NCI-H2029 treated with DMSO at 0.1 percent for 48 hours (cell line): ENCODE measurements at places on chromosomes 2 and 18.

DNA sequence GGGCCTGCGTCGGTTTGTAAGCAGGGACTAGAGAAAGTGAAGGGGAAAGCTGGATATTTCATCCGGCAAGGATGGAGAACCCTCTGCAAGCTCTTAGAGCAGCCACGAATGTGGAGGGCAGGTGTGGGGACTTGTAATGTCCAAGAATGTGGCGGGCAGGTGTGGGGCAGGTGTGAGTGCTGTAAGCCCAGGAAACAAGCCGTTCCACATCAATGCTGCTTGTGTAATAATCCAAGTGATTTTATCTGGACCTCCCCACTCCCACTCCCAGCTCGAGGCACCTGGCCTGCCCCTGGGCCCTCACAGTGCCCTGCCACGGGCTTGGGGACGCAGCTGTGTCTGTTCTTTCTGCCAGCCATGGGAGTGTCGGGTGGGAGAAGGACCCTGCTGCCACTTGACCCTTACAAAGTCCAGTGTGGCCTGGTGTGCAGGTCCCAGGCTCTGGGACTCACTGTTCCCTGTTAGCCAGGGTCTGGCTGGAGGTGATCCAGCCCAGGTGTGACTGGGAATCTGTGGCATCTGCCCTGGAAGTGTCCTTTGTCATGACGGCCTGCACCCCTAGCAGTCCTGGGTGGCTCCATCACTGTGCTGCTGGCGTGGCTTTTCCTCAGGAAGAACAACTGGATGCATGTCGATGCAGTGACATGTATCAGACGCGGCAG lies 42.8 kb downstream of the SOX11 start:
- DNase-seq: no peak

- DNase-seq: no peak
These were observed 794 bp downstream of the DLX2 start for GRCh38 chr2:172101821-172102390.

DNA sequence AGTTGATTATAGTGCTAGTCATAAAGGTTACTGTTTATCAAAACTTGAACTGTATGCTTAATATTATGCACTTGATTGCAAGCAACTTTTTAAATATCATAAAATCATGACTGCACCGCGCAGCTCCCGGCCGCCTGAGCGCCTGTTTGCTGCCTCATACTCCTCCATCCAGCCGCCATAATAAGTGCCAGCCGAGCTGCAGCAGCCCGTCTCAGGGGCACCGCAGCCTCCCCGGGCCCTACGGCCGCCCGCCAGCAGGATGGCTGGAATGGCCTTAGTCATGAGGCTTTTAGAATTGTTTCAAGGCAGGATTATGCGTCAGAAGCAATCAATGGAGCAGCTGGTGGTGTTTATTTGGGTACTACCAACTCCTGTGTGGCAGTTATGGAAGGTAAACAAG lies 337.2 kb downstream of the PAX3 start:
- DNase-seq: no peak

- DNase-seq: no peak
These were observed 29.4 kb downstream of the THADA start for GRCh38 chr2:43566461-43566729.

GRCh38 chr2:203718087-203718486 lies 11.6 kb downstream of the CD28 start:
- no peak for DNase-seq

GRCh38 chr2:74824679-74825078 lies 9.2 kb upstream of the HK2 start:
- DNase-seq: no peak

DNA sequence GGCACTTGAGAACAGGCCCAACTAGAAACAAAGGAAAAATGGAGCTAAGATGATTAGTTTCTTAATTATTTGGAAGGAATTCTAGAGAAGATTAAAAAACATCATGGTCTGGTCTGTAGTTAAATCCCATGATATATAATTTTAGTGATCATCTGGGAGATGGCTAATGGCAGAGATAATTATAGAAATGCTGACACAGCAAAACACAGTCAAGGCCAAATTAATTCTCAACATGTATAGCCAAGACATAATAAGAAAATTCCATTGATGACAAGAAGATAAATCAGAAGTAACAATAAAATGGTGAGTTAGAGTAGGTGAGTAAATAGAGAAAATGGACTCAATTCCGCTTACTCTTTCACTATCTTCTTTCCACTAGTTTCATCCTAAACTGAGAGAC lies 59.2 kb upstream of the ITGA4 start:
- no peak for DNase-seq

DNA sequence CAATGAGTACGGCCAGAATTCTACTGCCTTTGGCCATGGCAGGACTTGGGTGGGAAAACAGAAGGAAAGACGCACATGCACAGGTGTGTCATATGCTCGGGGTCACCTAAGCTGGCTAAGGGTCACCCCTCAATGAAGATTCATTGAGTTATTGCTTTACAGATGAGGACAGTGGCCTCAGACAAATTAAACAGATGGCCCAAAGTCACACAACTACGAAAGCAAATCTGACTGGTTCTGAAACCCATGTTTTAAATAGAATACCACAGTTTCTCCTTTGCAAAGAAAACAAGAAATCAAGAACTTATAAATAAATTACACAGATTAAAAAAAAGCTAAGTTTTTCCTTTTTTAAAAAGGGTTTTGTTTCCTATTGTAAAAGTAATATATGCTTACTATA lies 70.5 kb downstream of the ID2 start:
- no peak for DNase-seq

DNA sequence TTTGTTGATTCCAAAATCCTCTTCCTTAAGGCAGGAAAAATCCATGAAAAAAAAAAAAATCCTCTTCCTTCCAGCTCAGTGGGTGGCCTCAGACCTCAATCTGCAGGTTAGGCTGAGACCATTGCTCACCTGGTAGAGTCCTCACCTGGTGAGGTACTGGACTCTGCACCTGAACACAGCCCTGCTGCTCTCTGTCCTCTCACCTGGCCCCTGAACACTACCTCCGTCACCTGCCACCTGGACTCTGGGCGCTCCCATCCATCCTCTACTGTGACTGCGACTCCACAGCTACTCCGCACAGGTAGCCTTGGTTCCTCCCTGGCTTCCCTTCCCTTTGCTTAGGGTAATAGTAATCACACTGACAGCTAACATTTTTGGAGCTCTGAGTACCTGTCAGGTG lies 22.1 kb downstream of the TYMS start:
- no peak for DNase-seq

DNA sequence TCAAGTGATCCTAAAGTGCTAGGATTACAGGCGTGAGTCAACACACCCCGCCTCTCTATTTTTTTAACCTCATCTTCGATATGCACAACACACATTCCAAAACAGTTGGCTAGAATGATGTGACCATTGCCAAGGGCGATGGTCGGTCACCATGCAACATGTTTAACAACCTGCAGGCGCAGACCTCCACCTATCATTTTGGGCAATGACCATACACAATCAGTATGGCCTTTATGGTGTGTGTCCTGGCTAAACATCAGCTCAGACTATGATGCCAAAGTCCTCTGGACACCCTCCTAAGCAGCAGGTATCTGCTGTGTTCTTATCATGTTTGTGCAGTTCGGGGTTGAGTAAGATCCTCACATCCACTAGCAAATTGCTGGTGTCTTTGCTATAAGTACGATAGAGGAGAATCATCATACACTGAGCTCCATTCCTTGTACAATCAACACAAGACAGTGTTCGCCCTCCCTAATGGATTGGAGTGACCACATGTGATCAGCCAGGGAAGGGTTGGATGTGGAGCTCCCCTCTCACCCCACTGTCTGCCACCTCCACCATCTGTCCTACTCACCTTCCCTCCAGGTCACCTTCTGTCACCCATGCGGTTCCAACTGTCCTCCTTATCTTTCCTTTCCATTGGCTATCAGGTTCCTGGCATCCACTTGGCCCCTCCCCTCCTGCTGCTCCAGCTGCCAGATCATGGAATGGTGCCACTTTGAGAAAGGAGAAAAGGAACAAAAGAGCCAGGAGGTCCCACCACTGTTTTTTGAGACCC lies 7.9 kb upstream of the RNF152 start:
- no peak for DNase-seq
